Thoracic aorta (tissue), 2 donors: ENCODE measurements at places on chromosomes 11 and 22. TPM values are rescaled to one million over a fixed set of nuclear protein-coding genes. Genes with fewer than 3 reads are reported as not detected.

GRCh38 chr22:23106906-23107367 is 34.9 kb downstream of the RSPH14 start:
- H3K4me1 ChIP-seq: no peaks in the 10 kb centered on the region
- H3K27me3 ChIP-seq: no peaks in the 10 kb centered on the region
- no peak for DNase-seq
- no peak overlapping the region for H3K4me3 ChIP-seq

DNA sequence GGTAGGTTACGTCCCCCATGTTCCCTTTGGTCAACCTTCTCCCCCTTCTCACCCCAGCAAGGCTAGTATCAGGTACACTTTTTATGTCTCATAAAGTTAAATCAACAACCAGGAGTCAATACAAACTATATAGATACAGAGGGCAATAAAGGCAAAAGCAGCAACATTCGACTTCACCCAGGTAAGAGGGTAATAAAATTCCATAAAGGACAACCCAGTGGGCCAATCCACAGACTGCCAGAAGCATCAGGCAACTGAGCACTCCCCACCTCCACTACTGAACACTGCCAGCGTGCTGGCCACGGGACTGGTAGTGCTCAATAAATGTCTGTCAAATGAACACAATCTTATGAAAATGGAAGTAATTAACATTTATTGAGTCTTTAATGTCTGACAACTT is 5.1 kb upstream of the MS4A18 start:
- no peaks in the 10 kb centered on the region for H3K36me3 ChIP-seq
- H3K4me3 ChIP-seq: no peak overlapping the region
- no peaks in the 10 kb centered on the region for H3K27me3 ChIP-seq

DNA sequence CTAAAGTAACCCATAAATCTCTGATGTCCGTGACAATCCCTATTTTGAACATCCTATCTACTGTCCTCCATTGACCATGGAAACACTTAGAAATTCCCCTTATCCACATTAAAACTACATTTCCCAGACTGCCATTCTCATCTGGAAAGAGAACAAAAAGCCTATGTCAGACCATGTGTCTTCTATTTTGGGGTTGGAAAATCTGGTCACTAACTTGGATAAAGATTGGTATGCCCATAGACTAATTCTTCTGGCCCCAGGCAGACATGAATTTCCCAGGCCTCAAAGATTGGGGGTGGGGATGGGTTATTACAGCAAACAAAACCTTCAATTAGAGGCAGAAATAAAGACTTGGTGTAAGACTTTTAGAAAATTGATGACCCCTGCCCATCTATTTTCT is 30.9 kb upstream of the CREB3L1 start:
- H3K27ac ChIP-seq: no peak overlapping the region
- no peaks in the 10 kb centered on the region for H3K36me3 ChIP-seq
- no peak overlapping the region for H3K4me3 ChIP-seq
- no peaks in the 10 kb centered on the region for H3K4me1 ChIP-seq
- DNase-seq: no peak

DNA sequence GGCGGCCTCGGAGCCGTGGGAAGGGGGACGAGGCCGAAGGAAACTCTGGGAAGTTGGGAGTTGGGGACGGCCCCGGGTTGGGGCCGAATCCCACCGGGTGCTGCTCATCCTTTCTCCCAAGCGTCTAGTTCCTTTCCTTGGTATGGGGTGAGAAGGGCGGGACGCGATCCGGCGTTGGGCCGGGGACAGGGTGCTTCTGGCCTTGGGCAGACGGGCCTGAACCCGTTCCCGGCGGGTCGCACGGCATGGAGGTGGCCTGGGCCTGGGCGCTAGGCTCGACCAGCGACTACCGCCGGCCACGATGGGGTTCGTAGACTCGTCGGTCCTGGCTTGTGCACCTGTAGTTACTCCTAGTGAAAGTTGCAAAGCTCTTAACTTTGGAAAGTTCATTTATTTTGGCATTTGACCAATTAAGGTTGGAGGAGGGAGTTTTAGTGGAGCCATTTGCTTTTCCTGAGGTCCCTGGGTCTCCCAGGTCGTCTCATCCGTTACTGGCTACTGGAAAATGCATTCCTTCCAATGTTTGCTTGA is 1.0 kb downstream of the SYT9 start:
- no peaks in the 10 kb centered on the region for H3K27me3 ChIP-seq
- no peak overlapping the region for H3K27ac ChIP-seq
- DNase-seq: no peak
- peaks cover 5% of the 10 kb centered on the region for H3K4me1 ChIP-seq
- H3K36me3 ChIP-seq: no peaks in the 10 kb centered on the region
- peak overlapping the region; percentile 70 for H3K4me3 ChIP-seq

The MYO18B gene
- 45.6 TPM for total RNA-seq

The CCDC87 gene
- not detected for total RNA-seq
